Naive thymus-derived CD8-positive, alpha-beta T cell (primary cell): ENCODE measurements at places on chromosomes 2 and 18.
A peak's percentile ranks its signal among the peaks of the same experiment; 100 is the strongest.

DNA sequence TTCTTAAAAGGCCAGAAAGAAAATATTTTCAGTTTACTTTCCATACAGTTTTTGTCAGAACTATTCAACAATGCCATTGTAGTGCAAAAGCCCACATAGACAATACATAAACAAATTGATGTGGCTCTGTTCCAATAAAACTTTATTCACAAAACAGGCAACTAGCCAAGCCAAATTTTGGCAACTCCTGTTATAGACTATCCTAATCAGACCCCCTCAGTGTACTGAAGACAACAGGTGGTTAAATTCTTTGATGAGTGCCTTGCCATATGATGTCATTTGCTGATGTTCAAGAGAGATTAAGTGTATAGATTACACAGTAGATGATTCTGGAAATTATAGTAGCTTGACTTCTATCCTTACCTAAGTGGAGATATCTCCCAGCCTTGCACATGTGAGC lies 83.4 kb downstream of the FANCL start:
- DNase-seq, result no peak

GRCh38 chr2:174957050-174957449 lies 48.1 kb downstream of the CHN1 start:
- no peak for DNase-seq

- no peak for DNase-seq
Observed at GRCh38 chr18:38884050-38884449, 1318.5 kb upstream of the CELF4 start.

- DNase-seq, result no peak
Observed at GRCh38 chr2:61439241-61440002, 31.5 kb downstream of the USP34 start.

GRCh38 chr2:205636549-205637319 lies 45.6 kb upstream of the NRP2 start:
- no peak for DNase-seq

- no peak for DNase-seq
Observed at GRCh38 chr2:65489269-65489668, 56.9 kb upstream of the SPRED2 start.

- no peak for DNase-seq
Observed at GRCh38 chr2:240872317-240873097, 3.9 kb downstream of the AGXT start.

GRCh38 chr18:63306819-63307550 lies 12.6 kb downstream of the BCL2 start:
- DNase-seq, result no peak

DNA sequence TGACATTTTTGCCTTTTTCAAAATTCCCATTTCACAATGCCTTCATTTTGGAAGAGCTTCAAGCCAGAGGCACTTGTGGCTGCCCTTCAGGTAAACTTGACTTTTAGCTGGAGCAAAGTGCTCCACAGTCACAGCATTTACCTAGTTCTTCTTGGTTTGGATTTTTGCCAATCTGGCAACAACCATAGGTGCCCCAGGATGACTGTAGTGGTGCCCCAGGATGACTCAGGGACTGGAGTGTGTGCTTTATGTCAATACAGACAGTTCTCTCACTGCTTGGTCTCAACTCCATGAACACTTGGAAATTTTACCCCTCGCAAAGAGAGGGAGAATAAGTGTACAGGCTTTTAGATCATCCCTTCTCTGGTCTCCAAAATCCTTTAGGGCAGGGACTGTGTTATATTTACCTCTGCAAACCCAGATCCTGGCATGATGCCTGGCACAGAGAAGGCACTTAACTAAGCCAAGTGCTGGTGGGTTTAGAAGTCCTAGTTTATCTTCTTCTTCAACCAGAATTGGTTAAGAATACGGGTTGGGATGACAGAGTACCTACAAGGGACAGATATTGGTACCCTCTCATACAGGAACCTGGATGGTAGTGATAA lies 15.3 kb upstream of the PTPN4 start:
- DNase-seq, result no peak

DNA sequence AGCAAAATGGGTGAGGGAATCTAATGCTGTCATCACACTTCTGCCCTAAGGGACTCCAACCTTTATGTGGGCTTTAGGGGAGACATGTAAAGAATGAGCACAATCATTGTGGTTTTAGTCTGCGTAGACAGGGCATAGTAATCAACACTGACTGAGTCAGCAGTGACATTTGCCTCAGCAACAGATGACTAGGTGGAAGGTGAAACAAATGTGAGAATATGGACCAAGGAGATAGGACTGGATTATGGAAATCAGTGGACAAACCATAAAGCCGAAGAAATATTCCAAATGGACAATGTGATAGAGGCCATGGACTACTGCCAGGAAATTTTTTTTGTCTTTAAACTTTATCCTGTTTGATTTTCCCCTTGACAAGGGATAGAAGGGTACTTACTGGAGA lies 83.9 kb downstream of the PDK1 start:
- no peak for DNase-seq

DNA sequence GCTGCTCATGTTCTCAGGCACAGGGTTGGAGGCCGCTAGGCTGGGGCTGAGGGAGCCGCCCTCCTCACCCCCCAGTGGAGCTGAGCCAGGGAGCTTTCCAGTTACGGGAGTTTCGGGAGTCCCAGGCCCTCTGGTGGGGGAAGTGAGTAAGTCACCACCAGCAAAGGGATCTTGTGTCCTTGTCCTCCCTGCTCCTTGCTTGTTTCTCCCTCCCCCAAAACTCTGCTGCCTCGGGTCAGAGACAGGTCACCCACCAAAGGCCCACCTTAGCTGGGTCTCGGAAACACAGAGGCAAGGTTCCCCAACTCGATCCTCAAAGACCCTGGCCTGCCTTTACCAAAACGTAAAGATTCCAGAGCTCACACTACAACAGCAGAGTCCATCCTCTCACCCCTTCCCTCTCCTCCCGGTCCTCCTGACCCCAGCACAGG lies 60.5 kb upstream of the POMC start:
- peak; percentile 22 for DNase-seq

DNA sequence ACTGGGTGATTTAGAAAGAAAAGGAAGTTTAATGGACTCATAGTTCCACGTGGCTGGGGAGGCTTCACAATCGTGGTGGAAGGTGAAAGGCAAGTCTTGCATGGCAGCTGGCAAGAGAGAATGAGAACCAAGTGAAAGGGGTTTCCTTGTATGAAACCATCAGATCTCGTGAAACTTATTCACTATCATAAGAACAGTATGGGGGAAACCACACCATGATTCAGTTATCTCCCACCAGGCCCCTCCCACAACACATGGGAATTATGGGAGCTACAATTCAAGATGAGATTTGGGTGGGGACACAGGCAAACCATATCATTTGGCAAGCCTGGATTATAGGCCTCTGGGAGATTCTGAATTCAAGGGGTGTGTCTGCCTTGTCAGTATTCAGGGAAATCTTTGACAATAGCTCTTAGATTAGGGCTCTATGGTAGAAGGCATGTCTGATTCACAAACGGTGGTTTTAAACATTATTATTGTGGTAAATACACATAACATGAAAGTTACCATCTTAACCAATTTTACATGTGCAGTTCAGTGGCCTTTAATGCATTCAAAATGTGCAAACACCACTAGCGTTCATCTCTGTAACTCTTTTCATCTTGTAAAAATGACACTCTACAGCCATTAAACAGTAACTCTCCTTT lies 15.3 kb upstream of the PLB1 start:
- DNase-seq, result no peak

GRCh38 chr2:230690439-230690838 lies 22.2 kb upstream of the CAB39 start:
- no peak for DNase-seq

- no peak for DNase-seq
Observed at GRCh38 chr2:21489080-21489479, 365.3 kb downstream of the TDRD15 start.

GRCh38 chr18:22046473-22046872 lies 122.9 kb upstream of the GATA6 start:
- no peak for DNase-seq

DNA sequence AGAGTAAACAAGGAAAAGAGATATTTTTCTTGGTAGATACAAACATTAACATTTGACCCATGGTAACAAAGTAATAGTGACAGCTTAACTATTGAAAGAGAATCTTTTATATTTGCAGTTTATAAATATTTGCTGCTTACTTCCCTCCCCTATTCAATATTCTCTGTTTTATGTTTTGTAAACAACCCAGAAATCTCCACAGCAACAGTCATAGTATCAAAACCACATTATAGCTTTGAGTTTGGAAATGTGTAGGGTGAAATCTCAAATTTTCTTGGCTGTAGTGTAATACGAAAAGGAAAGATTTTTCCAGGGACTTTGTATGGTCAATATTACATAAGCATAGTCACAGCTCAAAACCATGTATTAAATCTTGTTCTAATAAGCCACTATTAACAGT lies 511.2 kb downstream of the METTL4 start:
- no peak for DNase-seq

GRCh38 chr2:11861044-11861443 lies 114.6 kb downstream of the LPIN1 start:
- DNase-seq, result no peak
